CD4-positive, alpha-beta T cell treated with Interleukin-10 for 1 hour (primary cell): ENCODE measurements at places on chromosomes 5 and 9.

- no peak for DNase-seq
Measured at GRCh38 chr9:77402286-77402685, 225.0 kb downstream of the VPS13A start.

DNA sequence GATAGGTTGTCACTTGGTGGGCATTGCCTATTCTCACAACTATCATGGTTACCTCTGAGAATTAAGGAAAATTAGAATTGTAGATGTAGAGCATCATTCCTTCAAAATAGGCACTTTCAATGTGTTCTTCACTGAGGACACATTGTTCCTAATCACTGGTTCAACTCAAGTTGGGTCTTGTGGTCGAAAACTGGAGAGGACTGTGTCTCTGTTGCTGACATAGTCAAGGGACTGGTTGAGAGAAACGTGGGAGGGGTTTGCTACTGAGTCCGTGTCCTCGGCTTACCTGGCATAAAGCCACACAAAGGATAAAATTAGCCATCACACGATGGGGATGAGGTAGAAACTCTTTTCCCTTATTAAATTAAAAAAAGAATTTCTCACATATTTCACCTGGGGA lies 205.9 kb upstream of the CD180 start:
- DNase-seq, result no peak

DNA sequence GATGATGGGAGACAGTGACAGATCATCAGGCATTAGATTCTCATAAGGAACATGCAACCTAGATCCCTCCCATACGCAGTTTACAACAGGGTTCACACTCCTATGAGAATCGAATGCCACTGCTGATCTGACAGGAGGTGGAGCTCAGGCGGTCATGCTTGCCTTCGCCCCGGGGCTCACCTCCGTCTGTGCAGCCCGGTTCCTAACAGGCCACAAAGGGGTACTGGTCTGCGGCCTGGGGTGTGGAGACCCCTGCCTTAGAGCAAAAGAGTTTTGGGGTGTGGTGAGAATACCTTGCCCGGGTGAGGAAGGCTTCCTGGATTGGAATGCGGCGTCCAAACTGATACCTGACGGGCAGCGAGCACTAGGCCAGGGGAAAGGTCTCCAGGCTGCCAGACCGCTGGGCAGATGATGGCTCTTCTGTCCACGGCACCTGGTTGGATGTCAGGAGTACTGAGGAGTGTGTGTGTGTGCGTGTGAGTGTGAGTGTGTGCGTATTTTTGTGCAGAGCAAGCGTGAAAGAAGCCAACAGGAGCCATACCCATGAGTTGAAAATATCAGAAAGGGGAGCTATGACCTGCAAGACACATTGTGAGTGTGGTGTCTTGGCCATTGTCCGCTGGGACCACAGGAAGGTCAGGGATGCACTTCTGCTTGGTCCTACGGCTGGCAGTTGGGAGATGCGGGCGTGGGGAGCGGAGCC lies 55.4 kb downstream of the ACER2 start:
- DNase-seq, result no peak

DNA sequence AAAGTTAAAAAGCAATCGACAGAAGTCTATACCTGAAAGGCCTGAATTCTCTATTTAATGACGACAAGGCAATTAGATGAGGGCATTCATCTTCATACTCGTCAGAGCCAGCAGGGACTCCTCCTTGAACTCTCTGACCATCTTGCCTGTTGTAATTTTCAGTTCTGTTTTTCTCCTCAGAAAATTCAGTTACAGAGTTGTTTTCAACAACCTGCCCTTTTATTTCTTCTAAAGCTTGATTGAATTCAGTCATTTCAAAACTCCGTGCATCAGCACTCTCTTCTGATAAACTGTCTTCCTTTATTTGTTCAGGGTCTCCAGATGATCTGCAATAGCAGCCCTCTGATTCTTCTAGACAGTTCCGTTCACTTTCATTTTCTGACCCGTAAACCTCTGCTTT lies 15.6 kb downstream of the RIOK2 start:
- DNase-seq, result no peak

- no peak for DNase-seq
Measured at GRCh38 chr5:124941051-124942049, 194.9 kb upstream of the ZNF608 start.

GRCh38 chr5:172846677-172847076 lies 12.6 kb downstream of the ERGIC1 start:
- DNase-seq, result no peak

DNA sequence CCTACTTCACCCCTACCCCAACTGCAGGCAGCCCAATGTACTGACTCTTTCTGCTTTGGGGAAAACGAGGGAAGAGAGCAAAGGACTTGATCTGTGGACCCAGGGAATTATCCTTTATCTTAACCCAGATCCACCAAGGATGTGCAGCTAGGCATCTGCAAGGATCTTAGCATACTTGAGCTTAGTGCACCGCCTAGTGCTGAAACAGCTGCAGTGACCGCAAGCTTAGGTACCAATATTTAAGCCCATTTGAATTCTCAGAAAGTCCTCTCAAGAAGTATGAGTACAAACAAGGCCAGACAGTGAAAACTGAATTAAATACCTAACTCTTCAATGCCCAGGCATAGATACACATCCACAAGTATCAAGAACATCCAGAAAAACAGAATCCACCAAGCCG lies 576.7 kb upstream of the ADAMTS16 start:
- DNase-seq, result no peak
